ENCODE measurements at places on chromosomes 12 and 14.

DNA sequence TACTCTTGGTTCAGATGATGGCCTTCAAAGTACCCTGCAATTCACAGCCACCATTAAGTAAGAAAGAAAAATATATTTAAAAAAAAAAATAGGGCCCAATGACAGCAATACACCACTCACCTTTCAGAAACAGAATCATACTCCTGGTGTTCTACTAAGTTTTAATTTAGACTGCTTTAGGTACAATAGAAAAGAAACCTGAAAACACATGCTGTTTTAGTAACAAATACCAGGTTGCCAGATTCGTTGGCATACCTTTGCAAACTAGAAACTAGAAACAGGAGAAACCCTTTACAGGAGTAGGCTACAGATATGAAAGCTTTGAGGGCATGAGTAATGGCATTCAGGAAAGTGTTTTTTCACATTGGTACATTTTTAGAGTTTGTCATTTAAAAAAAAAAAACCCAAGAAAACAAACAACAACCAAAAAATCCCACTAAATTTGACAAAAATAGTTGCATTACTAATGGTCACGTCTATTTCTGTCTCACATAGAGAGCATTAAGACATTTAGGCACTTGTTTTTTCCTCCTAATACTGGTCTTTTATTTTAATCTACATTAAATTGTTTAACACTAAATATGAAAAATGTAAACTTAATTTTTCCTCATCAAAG lies 4.0 kb downstream of the SIX1 start:
- DNase-seq = no peak

DNA sequence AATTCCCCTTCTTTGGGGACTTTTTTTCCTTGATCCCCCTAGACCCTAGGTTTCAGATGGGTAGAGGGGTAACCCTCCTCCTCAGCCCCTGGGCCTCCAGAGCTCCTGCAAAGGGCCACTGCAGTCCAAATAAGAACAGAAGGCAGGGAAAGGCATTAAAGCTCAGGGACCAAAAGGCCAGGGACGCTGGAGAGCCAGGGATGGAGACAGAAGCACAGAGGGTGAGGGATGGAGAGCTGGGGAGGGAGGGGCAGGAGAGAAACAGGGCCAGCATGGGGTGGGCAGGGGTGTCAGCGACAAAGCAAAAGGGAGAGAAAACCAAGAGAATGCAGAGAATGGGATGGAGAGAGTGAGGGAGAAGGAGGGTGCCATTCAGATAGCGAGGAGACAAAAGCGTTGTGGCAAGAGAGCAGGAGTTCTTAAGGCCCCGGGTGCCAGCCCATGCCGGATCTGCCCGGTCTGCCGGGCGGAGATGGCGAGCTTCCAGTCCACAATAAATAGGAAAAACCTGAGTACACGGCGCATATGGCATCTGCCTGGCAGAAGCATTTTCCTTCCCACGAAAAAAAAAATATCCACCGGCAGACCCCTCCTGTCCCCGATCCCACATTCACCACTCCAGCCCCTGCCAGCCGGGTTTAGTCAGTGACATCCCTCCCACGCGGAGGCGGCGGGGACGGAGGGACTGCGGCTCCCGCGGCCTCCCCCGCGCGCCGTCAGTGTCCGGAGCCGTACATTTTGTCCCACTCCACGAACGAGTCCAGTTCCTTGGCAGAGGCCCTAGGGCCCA lies 28.6 kb downstream of the FIGNL2 start:
- no peak for DNase-seq

DNA sequence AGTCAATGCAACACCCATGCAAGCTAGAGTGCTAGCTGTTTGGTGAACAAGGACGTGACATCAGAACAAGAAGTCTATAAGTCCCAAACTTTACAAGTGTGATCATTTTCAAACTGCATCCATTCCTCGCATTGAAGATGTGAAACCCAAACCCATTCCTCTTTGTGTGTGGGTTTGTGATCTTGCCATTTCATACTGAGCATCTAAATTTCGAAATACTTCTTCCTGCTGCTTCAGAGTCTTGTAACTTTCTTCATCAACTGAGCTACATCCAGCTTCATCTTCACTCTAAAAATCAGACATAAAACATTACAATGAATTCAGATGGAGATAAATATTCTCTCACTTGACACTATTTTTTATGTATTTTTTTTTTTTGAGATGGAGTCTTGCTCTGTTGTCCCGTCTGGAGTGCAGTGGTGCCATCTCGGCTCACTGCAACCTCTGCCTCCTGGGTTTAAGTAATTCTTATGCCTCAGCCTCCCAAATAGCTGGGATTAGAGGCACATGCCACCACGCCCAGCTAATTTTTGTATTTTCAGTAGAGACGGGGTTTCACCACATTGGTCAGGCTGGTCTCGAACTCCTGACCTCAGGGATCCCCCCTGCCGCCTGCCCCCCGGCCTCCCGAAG lies 4.8 kb upstream of the ZCCHC8 start:
- DNase-seq = no peak

DNA sequence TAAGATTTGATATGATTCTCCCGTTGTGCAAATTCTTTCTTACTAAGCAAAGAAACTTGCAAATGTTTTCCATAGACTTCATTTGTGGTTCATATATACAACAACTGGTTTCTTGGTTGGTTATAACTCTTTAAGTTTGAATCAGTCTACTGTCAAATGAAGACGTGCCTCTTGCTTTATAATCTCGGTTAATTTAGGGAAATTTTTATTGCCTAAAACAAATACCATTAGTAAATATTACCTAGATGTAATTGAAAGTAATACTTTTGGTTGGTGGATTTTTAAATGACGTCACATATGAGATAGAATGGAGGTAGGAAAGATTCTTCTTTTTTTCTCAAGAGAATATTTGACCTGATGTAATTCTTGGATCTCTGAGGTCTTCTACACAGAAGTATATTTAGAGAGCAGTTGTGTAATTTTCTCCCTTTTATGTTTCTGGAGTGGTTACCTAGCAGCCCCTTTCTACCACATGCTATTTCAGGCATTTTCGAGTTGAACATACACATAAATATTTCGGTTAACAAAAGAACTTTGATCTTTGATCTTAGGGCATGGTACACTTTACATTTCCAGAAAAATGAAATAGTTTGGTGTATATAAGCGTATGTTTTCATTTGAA lies 1.7 kb downstream of the ATF7IP start:
- peak; percentile 46 for DNase-seq

GRCh38 chr12:40226705-40227104 lies 1.9 kb downstream of the LRRK2 start:
- DNase-seq = no peak

GRCh38 chr14:40525314-40525713 lies 1081.4 kb upstream of the LRFN5 start:
- no peak for DNase-seq

DNA sequence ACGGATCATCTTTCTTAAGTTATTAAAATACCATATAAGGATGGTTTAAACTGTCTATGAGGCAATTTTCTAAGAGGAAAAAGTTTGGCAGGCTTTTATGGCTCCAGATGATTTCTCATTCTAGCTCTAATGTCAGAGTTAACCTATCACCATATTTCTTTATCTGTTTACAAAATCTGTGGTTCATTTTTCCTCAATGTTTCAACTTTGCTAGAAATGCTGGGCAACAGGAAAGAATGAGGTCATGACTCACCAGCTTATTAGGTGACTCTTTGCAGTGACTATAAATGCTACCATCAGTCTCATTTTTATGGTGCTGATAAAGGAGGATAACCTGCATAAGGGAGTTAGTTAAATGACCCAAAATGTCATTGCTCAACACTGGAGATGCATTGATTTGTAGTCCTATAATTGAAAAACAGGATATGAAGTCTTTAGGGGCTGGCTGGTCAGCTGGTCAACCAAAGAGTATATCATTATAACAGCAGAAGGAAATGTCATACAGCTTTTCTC lies 45.3 kb upstream of the RAP1B start:
- DNase-seq = no peak

GRCh38 chr12:104641862-104642261 lies 185.1 kb downstream of the CHST11 start:
- DNase-seq = no peak

- DNase-seq = no peak
Observed at GRCh38 chr12:2341871-2342270, 289.1 kb downstream of the CACNA1C start.

DNA sequence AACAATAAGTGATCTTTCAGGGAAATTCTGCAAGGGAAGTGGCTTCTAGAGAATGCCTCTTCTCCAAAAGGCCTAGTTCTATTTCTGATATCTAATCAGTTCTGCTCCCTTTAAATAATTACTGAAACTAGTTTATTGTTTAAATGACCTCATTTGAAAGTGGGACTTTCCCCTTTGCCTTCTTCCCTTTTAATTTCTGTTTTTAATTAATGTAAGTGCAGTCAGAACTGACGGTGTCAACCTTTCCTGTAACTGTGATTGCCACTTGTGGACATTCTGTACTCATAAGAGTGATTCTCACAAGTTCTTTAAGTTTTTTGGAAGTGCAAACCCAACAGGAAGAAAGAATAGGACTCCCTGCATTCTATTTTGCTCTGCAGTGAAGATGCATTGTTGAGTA lies 265.3 kb upstream of the PLEKHG7 start:
- DNase-seq = no peak

DNA sequence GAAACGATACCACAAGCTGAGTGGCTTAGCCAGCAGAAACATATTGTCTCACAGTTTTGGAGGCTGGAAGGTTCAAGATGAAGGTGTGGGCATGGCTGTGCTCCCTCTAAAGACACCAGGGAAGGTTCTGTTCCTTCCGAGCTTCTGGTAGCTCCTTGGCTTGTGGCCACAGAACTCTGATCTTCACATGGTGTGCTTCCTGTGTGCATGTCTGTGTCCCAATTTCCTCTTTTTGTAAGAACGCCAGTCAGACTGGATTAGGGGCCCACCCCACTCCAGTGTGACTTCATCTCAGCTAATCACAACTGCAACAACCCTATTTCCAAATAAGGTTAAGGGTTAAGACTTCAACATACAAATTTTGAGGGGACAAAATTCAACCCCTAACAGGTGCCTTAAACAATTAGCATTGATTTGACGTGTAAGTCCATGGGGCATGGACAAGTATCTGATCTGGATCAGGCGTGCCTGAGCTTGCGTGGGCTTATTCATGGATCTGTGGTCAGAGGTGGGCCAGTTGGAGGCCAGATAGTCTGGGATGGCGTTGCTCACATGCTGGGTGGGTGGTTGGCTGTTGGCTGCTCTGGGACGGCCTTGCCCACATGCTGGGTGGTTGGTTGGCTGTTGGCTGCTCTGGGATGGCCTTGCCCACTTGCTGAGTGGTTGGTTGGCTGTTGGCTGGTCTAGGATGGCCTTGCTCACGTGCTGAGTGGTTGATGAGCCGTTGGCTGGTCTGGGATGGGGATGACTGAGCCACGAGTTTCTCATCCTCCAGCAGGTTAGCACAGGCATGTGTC lies 88.5 kb downstream of the LGMN start:
- no peak for DNase-seq

GRCh38 chr12:6782850-6783566 lies 6.3 kb upstream of the CD4 start:
- no peak for DNase-seq

DNA sequence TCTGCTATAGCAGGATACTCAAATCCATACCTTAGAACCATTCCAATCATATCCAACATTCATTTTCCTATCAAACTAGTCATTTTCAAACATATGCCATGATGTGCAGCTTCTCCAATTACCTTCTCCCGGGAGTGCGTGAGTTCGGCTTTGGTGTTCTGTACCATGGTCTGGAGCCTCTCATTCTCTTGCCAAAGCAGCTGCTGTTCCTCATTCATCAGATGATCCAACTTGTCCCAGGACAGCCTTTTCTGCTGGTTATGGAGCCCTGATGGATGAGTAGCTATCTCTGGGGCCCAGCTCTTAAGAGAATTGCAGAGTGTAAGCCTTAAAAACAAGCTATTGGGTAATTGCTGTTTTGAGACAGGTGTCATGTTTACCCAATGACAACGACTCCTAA lies 71.1 kb upstream of the SAV1 start:
- DNase-seq = no peak

DNA sequence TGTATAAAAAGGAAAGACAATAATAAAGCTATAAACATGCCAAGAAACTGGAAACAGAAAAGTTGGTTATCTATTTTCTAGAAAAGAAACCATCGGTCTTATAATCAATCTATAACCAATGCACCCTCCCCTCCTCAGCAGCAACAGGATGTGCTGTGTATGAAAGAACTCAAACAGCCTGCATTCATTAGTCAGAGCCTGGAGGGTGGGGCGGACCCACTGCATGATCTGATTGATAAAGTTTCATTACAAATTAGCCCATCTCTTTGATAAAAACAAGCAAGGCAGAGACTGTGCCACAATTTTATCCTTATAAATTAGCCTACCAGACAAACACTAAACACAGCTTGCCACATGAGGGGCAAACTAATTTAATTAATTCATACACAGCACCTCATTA lies 448.1 kb downstream of the BCAT1 start:
- DNase-seq = no peak

GRCh38 chr14:98210045-98210672 lies 1061.8 kb downstream of the BCL11B start:
- peak; percentile 43 for DNase-seq

- DNase-seq = no peak
Observed at GRCh38 chr14:68679746-68680467, 113.0 kb downstream of the ZFP36L1 start.

GRCh38 chr12:121145221-121145620 lies 12.5 kb downstream of the P2RX7 start:
- no peak for DNase-seq

DNA sequence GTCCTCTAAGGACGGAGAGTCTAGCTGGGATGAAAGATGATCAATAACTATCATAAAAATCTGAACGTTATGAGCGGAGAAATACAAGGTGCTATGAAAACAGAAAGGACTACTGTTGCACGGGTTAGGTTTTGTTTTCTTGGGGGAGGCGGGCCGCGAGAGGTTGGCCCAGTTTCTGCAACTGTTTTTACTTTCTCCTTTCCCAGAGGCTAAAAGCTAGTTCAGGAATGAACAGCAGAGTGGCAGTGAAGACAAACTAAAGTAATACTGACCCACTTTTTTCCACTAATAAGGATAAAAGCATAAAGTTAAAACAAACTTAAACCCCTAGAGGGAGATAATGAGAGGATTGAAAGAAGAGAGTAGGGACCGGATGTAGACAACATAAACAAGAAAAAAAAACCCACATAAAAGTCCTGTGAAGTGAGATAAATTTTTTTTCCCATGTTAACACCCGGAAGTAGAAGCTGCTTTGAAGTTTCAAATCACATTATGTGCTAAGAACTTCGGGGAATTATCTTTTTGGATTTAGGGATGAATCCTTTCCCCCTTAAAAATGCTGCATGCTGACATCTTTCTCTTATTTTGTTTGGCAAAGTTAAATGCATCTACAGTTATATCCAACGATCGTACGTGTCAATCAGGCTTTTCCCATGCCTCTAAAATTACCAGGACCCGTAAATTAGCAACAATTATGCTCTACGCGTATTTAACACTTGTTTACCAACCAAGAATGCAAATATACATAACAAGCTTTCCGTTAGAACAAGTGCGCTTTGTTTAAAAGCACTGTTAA lies 1.0 kb upstream of the CDK17 start:
- peak; percentile 11 for DNase-seq

DNA sequence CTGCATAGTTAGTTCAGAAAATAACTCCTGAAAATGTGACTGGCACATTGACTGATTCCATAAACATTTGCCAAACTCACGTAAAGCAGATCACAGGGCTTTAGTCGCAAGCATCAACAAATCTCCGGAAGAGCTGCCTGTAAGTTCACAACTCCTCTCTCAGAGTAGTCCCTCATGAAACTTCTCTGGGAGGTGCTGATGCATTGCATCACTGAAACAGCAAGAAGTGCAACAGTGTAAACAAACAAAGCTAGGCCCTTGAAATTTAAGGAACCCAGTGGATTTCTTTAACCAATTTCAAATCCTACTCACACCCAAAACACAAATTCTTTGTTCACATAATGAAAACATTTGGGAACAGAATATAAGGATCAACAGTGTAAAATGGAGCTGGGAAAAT lies 1691.7 kb upstream of the FLRT2 start:
- no peak for DNase-seq

- no peak for DNase-seq
Observed at GRCh38 chr12:3705354-3705675, 47.6 kb downstream of the CRACR2A start.
